ENCODE measurements at places on chromosomes 12 and 14. TPM values are rescaled to one million over a fixed set of nuclear protein-coding genes. Genes with fewer than 3 reads are reported as not detected.

DNA sequence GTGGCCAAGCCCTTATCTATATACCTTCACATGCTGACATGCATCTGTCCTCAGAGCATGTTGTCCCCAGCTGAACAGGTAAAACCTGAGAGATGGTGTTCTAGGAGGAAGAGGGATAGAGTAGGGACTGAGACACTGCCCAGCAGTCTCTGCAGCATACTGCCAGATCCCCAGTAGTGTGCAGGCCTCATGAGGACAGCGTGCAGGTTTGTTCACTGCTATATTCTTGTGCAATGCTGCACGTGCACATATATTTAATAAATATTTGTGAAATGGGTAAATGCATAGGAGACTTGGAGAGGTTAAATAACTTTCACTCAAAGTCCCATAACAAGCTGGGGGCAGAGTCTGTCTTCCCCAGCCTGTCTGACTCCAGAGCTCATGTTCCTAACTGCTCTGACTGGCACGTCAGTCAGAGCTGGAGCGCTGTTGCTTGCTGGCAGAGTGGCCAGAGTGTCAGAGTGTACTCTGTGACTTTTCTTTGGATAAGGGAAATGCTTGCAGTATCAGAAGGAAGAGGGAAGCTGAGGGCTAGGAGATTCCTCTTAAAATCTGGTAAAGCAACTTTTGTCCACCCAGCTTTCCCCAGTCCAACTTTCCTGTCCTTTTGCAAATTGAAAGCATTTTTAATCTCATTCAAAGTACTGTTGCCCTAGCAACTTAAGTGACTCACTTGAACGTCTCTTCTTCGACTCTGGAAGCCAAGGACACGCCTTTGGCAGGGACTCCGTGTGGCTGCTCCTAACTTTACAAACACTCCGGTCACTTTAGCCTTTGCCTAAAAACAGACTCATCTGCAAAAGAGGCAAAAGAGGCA is 14.9 kb upstream of the POLR3B start:
- no peak for DNase-seq

ADAMTS20 gene
- polyA plus RNA-seq: not detected

- DNase-seq: no peak
These were observed 77.1 kb upstream of the ANKS1B start for GRCh38 chr12:100061814-100062213.

COCH gene
- polyA plus RNA-seq: not detected

DNA sequence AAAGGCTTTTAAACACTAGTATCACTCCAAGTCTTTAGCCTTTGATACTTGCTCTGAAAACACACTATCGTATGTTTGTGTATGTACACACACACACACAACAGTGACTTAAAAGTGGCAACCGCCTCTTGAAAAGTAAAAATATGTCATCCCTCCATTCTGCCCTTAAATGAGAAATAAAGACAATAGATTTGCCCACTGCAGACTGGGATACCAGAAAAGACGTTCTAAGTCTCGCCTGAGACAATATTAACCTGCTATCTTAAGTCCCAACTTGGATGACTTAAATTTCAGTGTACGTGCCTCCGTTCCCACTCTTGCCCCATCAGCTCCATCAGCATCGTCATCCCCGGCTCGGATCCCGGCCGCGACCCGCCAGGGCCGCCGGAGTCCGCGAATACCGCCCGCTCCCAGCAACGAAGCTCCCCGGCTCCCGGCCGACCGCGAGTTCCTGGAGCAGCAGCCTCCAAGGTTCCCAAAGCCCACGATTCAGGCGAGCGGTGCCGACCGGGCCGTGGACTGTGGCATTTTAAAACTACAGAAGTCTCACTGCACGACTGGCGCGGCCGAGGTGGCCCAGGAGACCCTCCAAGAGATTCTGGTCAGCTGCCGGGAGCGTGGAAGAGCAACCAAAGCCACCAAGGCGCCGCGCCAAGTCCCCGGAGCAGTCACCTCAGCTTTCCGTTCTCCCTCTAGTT is 2.8 kb upstream of the ARID2 start:
- no peak for DNase-seq
